ENCODE measurements at places on chromosomes 5 and 9.

- no peak for DNase-seq
Measured at GRCh38 chr9:135833864-135834263, 73.5 kb downstream of the CAMSAP1 start.

DNA sequence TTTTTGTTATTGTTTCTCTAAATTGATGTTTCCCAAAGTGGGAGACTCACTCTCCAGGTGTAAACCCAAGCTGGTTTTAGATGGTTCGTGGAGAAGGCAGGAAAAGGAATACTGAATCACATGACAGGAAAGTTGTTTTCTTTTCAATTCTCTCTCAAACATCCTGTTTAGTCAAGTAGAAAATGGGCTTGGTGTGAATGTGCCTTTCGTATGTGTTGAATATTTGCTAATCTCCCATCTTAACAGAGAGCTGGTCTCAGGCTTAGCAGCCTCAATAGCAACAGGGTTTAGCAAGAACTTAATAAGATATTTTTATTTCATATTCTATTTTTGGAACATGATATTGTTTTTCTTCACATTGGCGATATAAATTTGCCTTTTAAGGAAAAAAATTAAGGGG, 119.7 kb downstream of the INSYN2B start:
- no peak for DNase-seq

GRCh38 chr5:38540314-38540713, 16.1 kb downstream of the LIFR start:
- no peak for DNase-seq

DNA sequence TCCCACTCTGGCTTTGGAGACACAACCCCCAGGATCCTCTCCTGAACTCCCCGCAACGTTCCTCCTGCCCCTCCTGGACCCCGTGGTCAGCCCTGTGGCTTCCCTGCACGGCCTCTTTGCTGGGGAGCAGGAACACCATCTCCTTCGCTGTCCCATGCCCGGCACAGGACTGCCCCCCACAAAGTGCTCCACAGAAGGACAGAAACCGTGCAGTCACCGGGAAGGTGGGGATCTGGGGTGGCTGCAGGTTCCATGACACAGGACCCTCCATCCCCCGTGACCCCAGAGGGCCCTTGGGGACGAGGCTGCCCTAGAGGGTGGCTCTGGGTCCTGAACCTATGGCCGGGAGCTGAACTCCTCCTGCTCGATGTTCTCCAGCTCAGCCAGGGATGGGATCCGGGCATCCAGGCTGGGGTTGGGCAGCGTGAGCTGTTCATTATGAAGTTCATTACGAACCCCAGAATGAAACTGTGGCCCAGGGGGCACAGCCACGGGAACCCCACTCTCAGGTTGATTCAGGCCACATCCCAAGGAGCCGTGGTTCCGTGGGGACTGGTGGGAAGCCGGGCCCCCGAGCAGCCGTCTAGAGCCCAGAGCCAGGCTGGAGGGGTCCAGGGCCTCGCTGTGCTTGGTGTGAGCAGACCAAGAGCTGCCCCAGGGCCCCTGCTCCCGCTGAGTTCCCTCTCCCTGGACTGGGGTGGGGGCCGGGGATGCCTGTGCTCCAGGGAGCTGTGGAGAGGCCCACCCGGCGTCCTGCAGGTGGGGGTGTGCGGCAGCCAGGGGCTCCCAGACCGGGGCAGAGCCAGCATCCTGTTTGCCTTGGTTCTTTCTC, 684 bp upstream of the SLC6A19 start:
- no peak for DNase-seq

GRCh38 chr9:113602126-113603047, 138.9 kb downstream of the RGS3 start:
- DNase-seq: peak; percentile 94

DNA sequence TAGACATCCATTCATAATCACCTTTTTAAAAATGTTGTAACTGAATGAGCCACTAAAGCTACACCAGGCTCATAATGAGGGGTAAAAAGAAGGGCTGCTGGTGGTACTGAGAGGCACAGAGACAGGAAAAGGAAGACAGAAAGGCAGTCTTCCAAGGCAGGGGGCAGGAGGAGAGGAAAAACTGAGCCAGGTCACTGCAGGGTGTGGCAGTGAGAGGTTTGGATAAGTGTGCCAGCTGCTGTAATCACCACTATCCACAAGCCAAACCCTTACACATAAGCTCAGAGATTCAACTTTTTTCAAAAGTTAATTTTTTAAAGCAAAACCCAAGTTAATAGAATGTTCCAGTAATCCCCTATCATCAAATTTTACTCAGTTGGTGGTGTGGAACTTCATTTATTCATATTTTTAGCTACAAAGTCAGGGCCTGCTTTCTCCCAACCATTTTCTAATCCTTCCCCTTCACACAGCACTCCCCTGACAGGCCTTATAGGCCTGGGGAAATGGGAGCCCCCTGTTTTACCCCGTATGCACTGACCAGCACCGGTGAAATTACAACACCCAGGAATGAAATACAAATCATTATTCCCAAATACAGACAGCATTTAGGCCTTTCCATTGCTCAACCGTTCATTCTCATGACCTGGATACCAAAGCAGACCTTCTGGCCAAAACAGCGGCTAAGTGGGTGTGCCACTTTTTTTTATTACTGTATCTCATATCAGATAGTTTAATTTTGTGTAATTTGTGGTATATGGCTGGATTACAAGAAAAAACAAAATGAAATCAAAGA, 76.3 kb downstream of the EFNA5 start:
- DNase-seq: no peak

GRCh38 chr5:141245250-141245717, at the start of gene PCDHB15:
Gene PCDHB15, plus strand, starts transcription at chr5:141245395. Its CDS starts 184 bp downstream, at chr5:141245579.
- no peak for DNase-seq

- DNase-seq: no peak
Measured at GRCh38 chr9:130869250-130869649, 27.4 kb downstream of the QRFP start.

DNA sequence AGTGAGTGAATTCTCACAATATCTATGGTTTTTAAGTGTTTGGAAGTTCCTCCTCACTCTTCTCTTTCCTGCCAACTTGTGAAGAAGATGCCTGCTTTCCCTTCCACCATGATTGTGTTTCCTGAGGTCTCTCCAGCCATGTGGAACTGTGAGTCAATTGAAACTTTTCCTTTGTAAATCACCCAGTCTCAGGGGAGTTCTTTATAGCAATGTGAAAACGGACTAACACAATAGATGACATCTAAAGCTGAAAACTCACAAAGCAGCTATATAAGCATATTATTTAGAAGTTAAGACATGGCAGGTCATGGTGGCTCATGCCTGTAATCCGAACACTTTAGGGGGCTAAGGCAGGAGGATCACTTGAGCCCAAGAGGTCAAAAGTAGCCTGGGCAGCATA, 130.2 kb downstream of the ARRDC3 start:
- DNase-seq: no peak

- no peak for DNase-seq
Measured at GRCh38 chr5:109580225-109580624, 109.5 kb upstream of the MAN2A1 start.

GRCh38 chr9:116555119-116555518, 132.0 kb upstream of the TRIM32 start:
- DNase-seq: no peak
